ENCODE measurements at places on chromosomes 1 and 21.

DNA sequence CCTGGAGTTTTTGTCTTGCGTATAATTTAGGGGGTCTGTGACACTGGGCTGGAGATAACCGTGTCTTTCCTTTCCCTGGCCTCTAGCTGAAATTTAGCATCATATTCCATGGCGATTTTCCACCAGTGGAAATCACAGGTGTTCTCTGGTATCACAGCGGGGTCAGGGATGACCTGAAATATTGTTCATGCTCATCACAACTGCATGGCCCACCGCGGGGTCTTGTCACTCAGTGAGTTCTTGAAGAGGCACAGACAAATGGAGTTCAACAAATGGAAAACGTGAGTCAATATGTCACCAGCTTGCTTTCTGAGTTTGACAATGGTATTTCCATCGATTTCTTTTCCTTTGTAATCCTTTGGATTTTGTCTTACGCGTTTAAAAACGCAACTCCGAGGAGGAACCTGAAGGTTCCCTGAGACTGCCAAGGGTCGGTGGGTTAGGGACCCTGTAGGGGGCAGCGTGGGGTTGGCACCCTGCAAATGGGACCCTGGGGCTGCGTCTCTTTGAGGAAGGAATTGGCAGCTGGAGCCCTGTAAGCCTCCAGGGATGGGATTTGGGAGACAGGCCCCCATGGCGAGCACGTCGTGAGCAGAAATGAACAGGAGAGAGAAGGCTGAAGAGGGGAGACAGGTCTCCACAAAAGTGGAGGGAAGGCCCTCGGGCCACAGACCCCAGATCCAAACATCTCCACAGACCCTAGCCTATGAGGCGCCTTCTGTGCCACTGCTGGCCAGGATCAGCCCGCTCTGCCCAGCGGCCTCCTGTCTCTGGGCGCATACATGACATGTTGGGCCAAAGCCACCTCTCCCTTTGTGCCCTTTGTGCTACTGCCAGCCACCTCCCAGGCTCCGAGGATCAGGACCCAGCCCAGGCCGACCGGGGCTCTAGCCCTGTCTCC, 32.1 kb upstream of the RUNX3 start:
- DNase-seq, result no peak

DNA sequence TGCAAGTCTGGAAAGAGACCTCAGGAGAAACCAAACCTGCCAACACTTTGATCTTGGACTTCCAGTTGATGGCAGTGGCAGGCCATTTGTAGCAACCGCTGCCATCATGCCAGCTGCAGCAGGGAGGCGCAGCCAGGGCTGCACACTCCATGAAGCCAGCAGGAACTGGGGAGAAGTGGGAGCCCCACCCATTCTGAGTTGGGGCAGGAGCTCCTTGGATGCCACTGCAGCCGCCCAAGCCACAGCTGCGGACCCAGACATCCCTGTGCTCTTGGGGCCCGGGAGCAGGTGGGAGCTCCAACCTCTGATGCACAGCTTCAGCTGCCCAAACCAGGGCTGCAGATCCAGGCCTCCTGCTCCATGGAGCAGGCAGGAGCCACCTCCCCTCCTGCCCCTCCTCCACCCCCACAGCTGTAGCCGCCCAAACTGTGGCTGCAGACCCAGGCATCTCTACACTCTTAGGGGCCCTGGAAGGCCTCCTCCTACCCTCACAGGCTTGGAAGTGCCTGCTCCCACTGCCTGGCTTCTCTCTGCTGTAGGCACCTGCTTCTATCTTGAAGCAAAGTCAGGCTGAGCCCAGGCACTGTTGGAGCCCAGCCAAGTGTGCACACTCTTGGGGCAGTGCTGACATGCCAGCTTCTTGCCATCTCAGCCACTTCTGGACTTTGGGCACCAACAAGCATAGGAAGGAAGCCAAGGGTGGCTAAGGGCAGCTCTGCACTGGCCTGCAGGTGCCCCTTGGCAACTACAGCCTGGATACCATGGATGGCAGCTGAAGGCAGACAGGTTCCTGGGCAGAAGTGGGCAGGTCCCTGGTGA, 20.0 kb upstream of the DISP1 start:
- DNase-seq, result peak; percentile 54

DNA sequence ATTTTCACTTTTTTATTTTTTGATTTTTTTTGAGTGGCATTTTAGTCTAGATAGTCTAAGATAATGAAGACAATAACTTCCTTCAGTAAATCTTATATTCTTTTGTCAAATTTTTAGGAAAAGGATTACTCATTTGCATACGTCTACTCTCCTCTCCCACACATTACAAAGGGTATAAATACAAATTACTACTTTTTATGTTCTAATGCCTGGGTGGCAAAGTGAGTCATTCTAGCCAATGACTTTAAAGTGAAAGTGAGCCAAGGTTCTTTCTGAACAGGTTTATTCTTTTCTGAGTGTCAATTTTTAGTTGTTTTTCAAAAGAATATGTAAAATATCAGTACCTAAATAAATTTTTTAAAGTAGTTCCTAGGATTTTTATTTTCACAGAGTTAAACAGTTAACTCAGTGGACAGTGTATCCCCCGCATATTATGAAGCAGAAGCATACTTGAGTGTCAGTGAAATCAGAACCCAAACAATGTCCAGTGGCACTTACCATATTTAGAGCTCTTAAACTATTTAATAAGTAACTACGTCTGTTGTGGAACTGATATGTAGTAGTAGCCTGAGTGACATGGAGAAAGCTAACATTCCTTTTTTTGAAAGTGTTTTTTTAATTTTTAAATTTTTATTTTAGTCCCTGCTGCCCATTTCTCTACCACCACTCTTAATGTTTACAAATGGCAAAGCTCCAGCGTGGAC, 141.7 kb downstream of the PHTF1 start:
- peak; percentile 57 for DNase-seq

DNA sequence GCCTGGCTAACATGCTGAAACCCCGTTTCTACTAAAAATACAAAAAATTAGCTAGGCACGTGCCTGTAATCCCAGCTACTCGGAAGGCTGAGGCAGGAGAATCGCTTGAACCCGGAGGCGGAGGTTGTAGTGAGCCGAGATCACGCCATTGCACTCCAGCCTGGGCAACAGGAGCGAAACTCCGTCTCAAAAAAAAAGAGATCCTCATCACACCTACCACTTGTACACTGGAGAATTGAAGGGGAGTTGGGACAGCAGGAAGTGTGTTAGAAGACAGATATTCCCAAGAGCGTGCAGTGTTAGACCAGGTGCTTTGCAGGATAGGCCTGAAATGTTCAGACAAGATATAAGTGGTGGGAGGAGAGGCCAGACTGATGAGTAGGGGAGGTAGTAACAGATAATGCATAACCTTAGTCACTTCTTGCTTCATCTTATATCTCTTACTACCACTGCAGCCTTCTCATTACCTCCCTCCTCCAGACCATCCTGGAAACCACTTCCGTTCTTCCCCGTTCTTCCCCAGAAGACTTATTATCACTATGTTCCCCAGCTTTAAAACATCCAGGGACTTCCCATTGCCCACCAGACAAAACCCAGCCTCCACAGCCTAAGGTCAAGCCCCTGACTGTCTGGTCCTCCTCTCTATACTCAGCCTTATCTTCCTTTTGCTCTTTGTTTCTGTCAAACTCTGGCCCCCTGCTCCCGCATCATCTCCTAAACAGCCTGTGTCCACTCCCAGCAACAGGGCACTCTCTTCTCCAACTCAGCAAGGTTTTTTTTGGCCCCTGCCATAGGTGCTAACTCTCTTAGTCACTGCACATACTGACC, 21.3 kb downstream of the FAM20B start:
- no peak for DNase-seq

Data from M059J (cell line).